Daoy (cell line): ENCODE measurements at places on chromosomes 1 and 21. TPM values are rescaled to one million over a fixed set of nuclear protein-coding genes. Genes with fewer than 3 reads are reported as not detected.

SDHB gene
- total RNA-seq = 313 and 339 TPM in 2 replicates

SLC9C2 gene
- total RNA-seq = not detected in 2 replicates

TTC22 gene
- not detected in 2 replicates for total RNA-seq

PROK1 gene
- not detected in 2 replicates for total RNA-seq

DNA sequence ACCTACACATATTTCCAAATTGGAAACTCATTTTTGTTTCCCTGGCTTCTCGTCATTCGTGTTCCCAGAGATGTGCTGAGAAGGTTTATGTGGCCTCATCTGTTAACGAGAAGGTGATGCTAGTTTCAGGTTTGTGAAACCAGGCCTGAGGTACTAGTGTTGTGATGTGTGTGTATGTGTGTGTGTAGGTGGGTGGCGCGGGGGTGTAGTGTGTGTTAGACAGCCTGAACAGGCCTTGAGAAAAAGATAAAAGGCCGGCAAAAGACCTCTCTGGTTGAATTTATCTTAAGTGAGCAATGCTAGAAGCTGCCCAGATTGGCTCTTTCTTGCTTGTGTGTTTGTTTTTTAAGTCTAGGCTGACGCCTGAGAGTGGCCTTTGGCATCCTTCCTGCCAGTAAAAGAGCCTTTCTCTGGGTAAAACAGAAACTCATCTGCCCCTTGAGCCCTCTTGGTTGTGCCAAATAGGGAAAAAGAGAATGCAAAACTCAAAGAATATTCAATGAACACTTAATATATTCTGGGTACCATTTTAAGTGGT lies 65.8 kb upstream of the HSD17B7 start:
- DNase-seq = no peak

DNA sequence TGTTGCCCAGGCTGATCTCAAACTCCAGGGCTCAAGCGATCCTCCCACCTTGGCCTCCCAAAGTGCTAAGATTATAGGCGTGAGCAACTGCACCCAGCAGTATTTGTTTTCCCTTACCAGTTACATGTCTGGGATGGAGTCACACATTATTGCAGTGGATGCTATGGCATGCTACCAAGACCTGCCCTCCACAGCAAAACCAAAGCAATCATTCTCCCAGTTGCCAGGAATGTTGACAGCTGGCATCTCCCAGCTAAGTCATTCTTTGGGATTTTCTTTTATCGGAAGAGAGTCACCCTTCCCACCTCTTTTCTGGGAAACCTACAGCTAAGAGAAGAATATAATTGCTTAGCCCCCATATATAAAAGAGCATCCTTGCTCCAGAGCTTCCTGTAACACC lies 49.4 kb upstream of the RGS7 start:
- DNase-seq = peak; percentile 13

- no peak for DNase-seq
Observed at GRCh38 chr1:168045311-168045710, 91.4 kb downstream of the GPR161 start.
